ENCODE measurements at places on chromosomes 7 and 10.

- DNase-seq, result no peak
Observed at GRCh38 chr7:152411389-152411788, 24.4 kb downstream of the KMT2C start.

GRCh38 chr10:118965096-118965495 is 64.4 kb upstream of the NANOS1 start:
- no peak for DNase-seq

GRCh38 chr10:125568156-125568555 is 114.8 kb downstream of the TEX36 start:
- DNase-seq, result no peak

DNA sequence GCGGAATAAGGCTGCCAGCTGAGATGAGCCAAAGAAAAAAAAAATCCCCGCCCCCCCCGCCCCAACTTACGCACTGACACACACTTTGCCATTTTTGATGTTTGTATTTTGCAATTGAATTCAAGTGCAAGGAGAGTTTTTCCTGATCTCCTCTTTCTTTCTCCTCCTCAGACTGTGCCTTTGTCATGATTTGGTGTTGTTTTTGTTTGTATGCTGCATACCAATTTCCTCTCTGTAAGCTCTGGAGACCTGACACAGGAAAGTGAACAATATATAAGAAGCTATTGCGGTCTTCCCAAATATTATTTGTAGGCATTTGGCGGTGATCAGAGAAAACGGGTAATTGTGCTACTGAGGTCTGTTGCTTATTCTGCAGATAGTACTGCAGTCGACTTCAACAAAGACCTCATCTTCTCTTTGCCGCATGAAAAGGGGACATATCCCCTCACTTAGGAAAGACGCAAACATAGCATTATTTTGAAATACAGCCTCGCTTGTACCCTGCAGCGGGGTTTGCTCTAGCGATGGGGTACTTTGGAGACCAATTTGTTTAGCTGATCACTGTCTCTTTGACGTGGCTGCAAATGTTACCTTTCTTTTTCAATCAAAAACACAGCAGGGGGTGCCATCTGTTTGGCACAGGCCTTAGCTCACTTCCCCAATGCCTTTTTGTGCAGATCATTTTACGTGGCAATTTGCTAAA is 206.6 kb downstream of the SKAP2 start:
- DNase-seq, result no peak

GRCh38 chr10:50636618-50637579 is 13.1 kb upstream of the SGMS1 start:
- no peak for DNase-seq
